ENCODE measurements at places on chromosomes 5 and 9. TPM values are rescaled to one million over a fixed set of nuclear protein-coding genes. Genes with fewer than 3 reads are reported as not detected.

DNA sequence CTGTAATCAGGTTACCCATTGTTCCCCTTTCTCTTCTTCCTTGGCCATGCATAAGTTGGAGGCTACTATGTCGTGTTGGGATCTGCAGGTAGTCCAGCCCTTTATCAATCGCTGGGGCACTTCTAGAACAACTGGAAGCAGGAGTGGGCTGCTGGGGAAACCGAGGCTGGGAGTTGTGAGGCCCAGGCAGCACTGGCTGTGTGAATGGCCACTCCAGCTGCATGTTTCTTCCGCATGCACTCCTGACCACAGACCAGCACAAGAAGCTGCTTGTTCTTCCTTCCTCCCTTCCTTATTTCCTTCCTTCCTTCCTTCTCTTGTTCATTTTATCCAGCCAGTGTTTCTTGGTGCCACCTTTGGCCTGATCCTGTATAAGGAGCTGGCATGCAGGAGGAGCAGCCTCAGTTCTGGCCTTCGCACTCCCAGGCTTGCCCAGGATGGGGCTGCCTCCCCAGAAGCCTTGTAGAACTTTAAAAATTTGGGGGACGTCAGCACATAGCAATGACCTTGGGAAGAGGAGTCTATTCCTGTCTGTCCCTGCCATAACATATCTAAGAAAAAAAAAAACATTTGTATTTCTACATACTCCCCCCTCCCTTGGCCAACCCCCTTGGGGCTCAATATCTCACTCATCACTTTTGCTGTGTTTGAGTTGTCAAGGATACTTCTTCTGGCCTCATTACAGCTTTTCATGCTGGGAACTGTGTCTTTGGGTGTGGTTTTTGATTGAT is 20.8 kb upstream of the CXCL14 start:
- DNase-seq, result no peak

The SCGB3A2 gene
- total RNA-seq, result not detected

- DNase-seq, result no peak
These were observed 198.3 kb downstream of the SREK1 start for GRCh38 chr5:66342341-66342880.

DNA sequence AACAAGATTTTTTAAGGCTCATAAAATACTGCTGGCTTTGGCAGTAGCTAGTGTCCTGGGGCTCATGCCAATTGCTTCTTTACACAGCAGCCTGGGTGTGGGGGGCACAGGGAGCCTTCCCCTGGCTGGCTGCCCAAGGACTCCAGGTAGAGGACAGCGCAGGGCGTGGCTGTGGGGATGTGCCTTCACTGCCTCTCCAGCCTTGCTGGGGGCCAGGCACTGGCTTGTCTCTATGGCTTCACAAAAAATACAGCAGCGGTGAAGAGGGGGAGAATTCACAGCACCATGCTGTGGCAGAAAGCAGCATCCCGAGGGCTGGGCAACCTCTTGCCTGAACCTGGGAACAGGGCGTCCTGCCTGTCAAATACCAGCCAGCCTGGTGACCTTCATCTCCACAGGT is 57.4 kb downstream of the DAP start:
- DNase-seq, result no peak

The ZNF658 gene
- 8.0 TPM for total RNA-seq
